EH (cell line): ENCODE measurements at places on chromosomes 7 and 10.

DNA sequence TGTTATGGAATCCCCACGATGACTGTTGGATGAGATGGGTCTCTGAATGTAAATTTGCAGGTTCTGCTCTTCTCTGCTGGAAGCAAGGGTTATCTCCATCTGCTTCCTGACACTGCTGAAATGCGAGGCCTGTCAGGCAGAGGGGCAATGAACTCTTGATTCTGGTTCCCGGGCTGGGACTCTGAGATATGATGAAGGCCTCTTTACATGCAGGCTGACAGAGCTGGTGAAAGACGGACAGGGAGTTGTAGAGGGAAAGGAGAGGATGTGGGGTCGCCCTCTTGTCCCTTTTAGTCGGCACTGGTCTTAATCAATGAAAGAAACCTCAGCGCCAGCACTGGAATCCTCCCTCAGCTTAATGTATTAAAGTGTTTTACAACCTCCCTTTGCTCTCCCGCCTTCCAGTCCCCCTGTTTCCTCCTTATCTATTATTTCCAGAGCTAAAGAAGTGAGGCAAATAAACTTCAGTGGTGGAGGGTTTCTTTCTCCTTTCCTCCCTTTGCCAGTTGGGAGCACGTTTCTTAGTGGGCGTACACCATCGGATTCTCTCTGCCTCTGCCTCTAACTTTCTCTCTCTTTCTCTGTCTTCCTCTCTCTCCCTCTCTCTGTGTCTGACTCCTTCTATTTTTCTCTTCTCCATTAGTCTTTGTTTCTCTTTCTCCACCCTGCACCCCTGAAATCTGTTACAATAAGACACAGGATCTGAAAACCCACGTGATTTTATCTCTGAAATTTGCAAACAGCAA is 145.6 kb downstream of the BAMBI start:
- DNase-seq = no peak

GRCh38 chr10:127549009-127549408 is at the start of gene NPS:
NPS (plus strand) TSS chr10:127549309; CDS start chr10:127549369, 60 bp downstream.
- no peak for DNase-seq

DNA sequence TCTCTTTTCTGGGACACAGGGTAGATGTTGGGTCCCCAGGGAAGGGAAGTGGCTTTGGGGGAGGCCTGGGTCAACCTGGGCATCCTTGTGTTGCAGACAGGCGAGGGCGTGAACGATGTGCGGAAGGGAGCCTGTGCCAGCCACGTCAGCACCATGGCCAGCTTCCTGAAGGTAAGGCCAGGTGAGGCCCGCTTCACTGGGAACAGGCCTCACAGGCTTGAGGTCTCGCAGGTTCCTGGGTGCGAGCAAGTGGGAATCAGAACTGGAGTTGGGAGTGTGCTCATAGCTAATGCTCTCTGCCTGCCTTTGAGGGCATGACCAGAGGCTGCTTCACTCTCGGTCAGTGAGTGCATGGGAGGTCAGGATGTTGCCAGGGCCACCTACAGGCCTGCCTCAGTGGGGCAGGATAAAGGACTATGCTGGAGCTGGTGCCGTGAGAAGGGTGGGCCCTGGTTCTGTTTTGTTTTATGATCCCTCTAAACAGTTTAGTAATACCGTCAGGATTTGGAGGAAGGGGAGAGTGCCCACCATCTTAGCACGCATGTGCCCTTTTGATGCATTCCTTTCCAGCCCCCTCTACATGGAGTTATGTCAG is 8.4 kb downstream of the DBNL start:
- no peak for DNase-seq

DNA sequence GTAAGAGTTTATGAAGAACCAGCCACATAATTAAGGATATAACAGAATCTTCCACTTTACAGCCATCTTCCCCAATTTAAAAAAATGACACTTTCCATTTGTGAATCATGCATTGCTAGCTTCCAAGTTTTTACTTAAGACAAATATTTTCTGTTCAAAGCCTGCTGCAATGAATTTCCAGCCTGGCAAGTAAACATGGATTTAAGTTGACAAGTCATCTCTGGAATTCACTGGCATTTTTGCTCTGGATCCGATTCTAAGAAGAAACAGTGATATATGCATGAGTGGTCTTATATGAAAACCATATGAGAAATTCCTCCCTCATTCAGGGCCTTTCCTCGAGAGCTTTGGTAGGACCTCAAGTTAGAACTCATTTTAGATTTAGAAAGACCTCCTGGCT is 116.1 kb upstream of the CDCA7L start:
- DNase-seq = peak; percentile 11

GRCh38 chr10:100982916-100983830 is 4.1 kb downstream of the MRPL43 start:
- DNase-seq = no peak

DNA sequence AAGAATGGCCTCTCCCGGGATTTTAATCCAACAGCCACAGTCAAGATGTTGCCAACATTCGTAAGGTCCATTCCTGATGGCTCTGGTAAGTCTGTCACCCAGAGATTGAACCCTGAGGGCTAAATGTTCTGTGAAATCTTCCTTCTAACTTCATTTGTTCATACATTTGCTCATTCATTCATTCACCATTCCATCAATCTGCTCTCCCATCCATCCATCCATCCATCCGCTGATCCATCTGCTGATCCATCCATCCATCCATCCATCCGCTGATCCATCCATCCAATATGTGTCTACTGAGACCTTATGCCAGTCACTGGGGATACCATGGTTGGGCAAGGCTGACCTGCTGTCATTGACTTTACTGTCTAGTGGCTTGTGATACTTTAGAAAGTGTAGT is 65.6 kb downstream of the HK1 start:
- DNase-seq = no peak

DNA sequence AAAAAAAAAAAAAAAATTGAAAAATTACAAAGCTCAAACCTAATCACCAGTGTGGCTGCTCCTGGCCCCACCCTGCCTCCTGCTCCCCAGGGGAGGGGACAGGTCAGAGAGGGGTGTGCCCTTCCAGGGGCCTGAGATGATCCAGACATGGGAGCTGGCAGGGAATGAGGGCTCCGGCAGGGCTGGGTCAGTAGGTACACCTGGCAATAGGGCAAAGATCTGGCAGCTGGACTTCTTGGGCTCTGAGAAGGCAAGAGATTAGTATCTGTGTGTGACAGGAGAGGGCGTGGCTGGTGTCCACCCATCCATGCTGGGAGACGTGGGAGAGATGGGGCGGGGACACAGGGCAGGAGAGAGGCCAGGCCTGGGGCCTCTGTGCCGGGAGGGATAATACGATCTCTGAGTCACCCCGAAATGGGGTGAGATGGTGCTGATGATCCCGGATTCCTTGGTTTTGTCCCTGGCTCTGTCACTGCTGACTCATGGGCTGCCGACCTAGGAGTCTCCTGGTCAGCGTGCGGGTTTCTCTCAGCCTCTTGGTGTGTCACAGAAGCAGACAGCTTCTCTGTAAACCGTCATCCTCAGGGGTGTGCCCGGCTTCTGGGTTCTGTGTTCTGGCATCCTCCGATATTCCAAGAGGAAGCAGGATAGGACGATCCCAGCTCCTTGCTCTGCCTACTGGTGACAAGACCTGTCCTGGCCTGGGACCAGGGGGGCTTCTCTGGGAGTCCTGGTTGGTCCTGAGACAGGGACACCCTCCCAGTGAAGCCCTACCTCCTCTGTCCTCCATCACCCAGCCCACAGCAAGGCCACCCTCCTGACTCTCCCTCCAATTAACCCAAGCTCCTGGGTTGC is 8.2 kb upstream of the CLDN4 start:
- peak; percentile 99 for DNase-seq

- DNase-seq = peak; percentile 28
These were observed 260.2 kb upstream of the TMEM72 start for GRCh38 chr10:44650691-44651661.

DNA sequence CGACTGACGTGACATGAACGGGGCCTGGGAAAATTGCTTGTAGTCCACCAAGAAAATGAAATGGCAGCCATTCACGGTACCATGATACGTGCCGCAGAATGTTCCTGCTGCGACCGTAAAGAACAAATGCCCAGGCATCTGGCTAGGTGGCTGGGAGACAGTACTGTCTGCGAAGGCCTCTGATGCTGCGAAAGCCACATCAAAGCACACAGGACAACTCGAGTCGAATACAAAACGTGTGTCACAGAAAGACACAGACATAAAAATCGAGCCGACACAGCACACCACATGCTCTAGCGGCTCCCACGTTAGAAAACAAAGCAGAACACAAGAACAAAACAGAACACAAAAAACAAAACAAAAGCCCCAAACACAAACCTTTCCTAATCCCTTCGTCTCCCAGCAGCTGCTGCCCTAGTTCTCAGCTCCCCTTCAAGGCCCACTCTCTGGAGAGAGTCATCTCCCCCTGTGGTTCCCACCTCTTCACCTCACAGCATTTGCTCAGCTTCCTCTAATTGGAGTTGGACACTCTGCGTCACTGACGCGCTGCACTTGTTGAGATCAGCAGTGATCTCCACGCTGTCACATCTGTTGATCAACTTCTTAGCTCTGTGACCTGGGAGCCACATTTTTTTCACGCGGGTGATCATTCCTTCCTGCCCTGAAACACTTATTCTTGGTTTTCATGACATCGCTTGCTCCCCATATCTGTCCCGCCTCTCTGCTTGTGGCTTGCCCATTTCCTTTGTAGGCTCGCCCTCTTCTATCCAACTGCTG is 112.2 kb downstream of the CLEC2L start:
- no peak for DNase-seq

DNA sequence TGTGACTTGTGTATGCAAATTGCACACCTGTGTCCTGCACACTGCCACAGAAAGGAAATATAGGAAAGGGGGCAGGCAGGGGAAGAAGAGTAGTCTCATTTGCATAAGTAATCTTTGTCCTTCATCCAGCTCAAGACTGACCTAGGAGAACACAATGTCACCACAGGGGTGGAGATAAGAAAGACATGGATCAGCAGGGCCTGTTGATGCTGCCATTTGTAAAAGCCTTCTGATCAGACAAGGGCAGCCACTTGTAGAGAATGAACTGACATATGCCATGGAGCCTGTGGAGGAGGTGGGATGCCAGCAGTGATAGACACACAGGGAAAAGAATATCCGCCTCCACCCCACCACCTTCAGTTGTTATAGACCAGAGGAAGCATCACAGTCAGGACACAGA is 528.9 kb downstream of the HTR7 start:
- DNase-seq = no peak
